HS-5 (cell line): ENCODE measurements at places on chromosomes 2 and 18.

- no peak for DNase-seq
Measured at GRCh38 chr18:79397830-79398761, 2.4 kb downstream of the NFATC1 start.

DNA sequence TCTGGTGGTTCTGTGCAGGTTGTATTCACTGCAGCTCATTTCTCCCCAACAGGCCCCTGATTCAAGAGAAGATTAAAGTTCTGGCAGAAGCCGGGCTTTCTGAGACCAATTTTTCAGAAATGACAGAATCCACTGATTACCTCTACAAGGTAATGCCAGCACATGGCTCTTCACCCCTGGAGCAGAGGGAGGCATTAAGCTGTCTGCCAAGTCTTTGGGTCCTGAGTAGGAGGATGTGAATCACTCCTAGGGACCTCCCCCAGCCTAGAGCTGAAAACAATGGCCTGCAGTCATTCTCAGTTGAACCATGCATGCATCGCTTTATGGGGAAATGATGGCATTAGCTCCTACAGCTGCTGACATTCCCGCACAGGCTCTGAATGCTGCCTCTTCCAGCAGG is 20.5 kb upstream of the RPL37A start:
- peak; percentile 50 for DNase-seq

GRCh38 chr18:3654442-3655253 is 204.7 kb downstream of the TGIF1 start:
- DNase-seq = no peak

- no peak for DNase-seq
Measured at GRCh38 chr2:95234816-95235215, 27.5 kb downstream of the ZNF892 start.

GRCh38 chr2:238106698-238107524 is 6.8 kb downstream of the ESPNL start:
- DNase-seq = no peak

GRCh38 chr2:149082079-149082478 is 43.6 kb downstream of the LYPD6B start:
- DNase-seq = no peak

DNA sequence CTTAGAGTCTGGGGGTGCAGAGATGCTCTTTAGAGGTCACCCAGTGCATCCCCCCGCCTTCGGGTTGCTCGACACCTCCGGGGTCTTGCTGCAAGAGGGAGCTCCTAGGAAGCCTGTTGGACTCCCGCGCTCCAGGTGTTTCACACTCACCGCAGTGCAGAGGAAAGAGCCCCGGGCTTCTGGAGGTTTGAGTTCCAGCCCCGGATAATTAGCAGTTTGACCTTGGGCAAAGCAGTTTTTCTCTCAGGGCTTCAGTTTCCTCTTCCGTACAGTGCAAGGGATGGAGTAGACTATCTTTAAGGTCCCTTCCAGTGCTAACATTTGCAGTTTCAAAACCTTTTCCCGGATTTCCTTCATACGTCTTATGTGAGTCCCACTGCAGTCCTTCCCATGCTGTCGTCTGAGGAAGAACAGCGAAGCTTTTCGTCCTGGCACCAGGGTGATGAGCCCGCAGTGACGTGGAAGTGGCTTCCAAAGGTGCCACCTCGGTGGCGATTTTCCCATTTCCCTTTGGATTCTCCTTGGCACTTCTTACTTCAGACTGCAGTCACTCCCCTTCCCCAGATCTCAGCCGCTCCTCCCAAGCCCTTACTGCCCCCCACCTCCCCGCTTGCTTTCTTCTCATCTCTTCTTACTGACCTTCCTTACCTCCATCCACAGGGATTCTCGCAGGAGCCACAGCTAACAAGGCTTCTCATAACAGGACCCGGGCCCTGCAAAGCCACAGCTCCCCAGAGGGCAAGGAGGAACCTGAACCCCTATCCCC is 585 bp downstream of the PNKD start:
- no peak for DNase-seq

- DNase-seq = no peak
Measured at GRCh38 chr18:74695170-74695569, 97.5 kb downstream of the ZNF407 start.

- DNase-seq = no peak
Measured at GRCh38 chr2:29787473-29788465, 133.6 kb downstream of the ALK start.

DNA sequence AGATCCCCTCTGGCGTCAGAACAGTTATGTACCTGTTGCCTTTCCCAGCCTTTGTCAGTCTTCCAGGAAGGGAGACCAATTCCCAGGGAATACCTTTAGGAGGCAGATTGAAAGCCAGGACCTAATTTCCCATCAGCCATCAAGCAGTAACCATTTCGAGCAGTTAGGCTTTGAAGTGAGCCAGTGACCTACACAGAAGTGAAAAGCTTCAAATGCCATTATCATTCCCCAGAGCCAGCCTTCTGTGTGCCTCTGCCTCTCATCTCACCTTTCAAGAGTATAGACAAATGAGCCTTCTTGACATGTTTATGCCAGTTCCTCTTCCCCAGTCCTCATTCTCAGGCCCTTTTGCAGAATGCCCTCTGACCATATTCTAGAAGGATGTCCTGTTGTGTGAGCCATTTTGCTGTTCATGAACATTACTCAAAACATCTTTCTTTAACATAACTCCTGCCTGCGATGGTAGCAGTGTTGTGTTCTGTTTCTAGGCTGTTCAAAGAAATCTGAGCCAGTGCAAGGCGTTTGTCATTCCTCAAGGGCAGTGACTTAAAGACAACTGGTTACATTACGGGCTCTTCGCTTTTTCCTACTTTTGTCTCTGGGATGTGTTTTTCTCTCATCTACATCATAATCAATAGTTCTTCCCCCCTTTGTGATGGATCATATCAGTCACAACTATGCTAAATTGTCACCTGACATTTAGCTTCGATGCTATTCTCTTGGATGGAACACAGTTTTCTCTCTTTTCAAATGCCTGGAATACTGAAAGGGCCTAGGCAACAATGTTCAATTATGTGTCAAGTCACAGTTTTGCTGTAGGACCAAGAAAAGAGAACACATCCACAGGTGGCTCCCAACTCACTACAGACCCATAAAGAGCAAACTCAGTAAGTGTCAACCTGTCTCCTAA is 138.6 kb downstream of the ALK start:
- DNase-seq = no peak

DNA sequence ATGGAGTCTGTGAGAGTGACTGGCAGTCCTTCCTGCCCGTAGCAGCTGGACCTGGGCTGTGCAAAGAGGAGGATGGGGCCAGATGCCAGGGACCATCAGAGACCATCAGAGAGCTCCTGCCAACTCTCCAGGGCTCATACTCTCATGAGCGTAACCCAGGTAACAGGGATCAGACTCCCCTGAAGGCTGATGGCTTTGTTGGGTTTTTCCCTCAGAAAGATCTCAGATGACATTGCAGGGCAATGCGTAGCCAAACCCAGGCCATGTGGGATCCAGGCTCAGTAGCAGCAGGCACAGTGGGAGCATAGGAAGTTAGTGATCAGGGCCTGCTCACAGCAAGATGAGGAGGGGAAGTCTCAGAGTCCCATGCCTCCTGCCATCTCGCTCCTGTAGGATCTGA is 218.0 kb downstream of the LOXHD1 start:
- DNase-seq = no peak

GRCh38 chr2:187514930-187515329 is 39.3 kb downstream of the TFPI start:
- DNase-seq = no peak

DNA sequence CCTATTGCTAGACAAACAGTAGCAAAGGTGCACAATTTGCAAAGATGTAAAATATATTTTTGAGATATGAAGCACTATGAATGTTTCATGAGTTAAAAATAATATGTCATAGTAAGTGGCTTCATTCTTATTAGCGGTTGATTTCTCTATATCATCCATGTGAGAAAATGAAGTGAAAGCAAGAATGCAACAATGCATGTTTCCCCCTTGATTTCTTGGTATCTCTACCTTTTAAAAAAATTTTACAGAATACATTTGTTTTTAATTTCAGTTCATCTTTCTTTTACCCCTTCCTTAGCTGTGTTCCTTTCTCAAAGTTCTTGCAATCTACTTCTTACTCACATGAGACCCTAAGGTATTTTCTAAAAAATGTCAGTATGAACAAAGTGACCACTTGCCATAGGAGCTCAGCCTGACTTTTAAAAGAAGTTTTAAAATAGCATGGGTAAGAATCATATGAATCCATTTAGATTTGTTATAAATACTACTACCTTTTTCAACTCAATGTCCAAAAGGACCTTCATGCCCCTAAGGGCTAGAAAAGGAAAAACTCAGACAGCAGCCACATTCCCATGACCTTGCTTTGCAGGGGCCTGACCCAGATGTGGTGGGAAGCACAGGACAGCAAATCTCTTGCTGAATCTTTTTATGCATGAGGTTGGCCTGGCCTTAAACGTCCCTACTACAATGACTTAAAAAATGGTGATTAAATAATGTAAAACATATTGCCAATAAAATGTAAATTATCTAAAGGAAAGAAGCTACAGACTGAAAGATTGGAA is 14.8 kb upstream of the SLC38A11 start:
- DNase-seq = no peak

GRCh38 chr2:121355488-121355887 is 70.5 kb upstream of the TFCP2L1 start:
- DNase-seq = no peak

DNA sequence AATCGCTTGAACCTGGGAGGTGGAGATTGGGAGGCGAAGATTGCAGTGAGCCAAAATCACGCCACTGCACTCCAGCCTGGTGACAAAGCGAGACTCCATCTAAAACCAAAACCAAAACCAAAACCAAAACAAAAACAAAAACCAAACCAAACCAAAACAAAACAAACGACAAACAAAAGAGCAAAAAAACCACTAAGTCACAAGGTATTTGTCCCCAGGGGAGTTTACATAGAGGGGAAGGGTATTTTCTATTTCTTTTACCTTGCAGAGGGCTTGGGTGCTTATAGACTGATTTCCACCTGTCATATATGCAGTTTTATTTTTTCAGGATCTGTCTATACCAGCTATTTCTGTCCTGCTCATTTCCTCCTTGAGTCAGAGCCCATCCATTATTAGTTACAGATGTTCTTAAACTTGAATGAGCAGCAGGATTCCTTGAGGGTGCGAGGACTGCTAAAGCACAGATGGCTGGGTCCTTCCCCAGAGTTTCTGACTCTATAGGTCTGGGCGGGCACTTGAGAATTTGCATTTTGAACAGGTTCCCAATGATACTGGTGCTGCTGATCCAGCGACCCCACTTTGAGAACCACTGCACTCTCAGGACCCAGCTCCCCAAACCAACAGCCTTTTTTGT is 102.2 kb upstream of the UXS1 start:
- peak; percentile 14 for DNase-seq

GRCh38 chr2:12325806-12326205 is 390.9 kb upstream of the TRIB2 start:
- DNase-seq = no peak

GRCh38 chr2:28516950-28517349 is 21.1 kb downstream of the PLB1 start:
- no peak for DNase-seq

GRCh38 chr2:177724398-177725287 is 332.1 kb downstream of the AGPS start:
- peak; percentile 30 for DNase-seq

- DNase-seq = no peak
Measured at GRCh38 chr2:96548558-96549465, 12.3 kb downstream of the ARID5A start.
